IPS-NIHi11 (cell line): ENCODE measurements at places on chromosomes 3 and 15.

GRCh38 chr3:10515396-10515795 is 10.0 kb upstream of the ATP2B2 start:
- DNase-seq, result no peak

- DNase-seq, result no peak
Observed at GRCh38 chr3:177781686-177782161, 584.4 kb upstream of the TBL1XR1 start.

DNA sequence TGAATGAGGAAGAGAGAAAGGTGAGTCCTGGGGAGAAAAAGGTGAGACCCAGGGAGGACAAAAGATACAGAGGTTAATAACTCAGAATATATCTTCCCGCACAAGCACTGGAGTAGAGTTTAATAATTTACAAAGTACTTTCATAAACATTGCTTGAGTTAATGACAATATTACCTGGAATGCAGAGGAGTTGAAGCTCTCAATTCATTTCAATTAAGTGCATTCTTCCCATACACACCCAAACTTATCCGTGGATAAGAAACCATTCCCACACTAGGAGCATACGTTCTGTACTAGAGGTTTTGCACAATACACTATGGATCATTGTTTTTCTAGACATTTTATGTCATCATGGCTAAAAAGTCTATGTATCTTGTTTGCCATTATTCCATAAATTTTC is 23.3 kb upstream of the KNG1 start:
- no peak for DNase-seq

- DNase-seq, result no peak
Observed at GRCh38 chr15:95590533-95591044, 739.9 kb upstream of the NR2F2 start.

DNA sequence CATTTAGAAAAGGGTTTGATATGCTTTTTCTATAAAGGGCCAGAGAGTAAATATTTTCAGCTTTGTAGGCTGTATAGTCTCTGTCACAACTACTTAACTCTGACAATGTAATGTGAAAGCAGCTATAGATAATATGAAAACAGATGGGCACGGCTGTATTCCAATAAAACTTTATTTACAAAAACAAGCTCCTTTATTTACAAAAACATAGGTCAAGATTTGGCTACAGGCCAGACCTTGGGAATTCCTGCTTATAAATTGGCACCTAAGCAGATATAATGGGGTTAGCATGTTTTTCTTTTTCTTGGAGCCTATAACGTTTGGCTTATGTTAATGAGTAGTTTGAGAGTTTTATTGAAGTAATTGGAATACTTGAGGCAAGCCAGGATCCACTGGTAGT is 119.4 kb upstream of the CGNL1 start:
- no peak for DNase-seq

DNA sequence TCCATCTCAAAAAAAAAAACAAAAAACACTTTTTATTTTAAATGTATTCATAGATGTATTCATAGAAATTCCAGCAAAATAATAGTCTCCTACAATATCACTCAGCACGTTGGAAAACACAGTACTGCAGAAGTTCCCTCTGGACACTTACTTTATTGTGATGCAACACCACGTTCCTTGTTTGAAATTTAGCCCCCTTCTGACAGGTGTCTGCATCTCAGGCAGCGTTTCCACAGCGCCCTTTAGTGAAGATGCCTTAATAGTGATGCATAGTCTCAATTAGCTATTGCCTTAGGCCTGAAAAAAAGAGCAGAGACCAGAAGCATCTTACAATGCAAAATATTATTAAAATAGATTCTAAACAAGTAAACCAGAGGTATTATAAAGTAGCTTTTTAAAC is 20.3 kb downstream of the IL12A start:
- DNase-seq, result no peak

GRCh38 chr3:153974614-153975013 is 146.6 kb upstream of the ARHGEF26 start:
- no peak for DNase-seq
